ENCODE measurements at places on chromosomes 6 and 20.

- no peak for DNase-seq
These were observed 137.6 kb downstream of the UST start for GRCh38 chr6:148884461-148884860.

GRCh38 chr6:15498640-15499039 is 164.2 kb downstream of the DTNBP1 start:
- no peak for DNase-seq

DNA sequence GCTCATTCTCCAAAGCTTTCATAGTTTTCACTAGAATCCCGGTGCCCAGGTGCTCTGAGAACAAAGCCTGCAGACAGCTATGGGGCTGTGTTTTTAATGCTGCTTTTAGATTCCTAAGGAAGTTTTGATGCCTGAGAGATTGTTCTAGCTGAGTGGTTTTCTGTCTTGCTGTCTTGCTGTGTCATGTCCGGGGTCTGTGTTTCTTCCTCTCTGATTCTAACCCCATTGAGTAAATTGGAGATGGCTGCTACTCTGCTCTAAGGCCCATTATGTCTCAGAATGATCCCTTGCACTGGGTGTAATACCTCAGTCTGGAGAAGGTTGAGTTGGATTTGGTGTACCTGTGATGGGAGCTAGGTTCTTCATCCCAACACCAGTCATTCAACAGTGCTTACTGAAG is 63.4 kb downstream of the ARID1B start:
- no peak for DNase-seq

DNA sequence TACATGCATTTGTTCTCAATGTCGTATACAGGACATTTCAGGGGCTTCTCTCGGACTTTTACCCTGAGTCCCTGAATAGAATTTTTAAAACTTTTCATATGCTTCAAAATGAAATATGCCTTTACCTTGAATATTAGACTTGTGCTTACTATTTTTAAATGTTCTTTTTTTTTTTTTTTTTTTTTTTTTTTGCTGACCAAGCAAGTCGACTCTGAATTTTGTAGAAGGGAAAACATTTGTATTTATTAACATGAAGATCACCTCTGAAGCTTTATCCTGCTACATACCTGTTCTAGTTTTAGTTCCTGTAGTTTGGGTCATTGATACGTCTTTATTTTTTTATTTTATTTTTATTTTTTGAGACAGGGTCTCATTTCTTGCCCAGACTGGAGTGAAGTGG is 39.7 kb upstream of the SAYSD1 start:
- no peak for DNase-seq

GRCh38 chr6:149134511-149134933 is 183.0 kb upstream of the TAB2 start:
- no peak for DNase-seq

- no peak for DNase-seq
These were observed 298.8 kb downstream of the GMDS start for GRCh38 chr6:1946583-1946982.

- DNase-seq, result no peak
These were observed 248.3 kb downstream of the LY86 start for GRCh38 chr6:6836609-6837406.

DNA sequence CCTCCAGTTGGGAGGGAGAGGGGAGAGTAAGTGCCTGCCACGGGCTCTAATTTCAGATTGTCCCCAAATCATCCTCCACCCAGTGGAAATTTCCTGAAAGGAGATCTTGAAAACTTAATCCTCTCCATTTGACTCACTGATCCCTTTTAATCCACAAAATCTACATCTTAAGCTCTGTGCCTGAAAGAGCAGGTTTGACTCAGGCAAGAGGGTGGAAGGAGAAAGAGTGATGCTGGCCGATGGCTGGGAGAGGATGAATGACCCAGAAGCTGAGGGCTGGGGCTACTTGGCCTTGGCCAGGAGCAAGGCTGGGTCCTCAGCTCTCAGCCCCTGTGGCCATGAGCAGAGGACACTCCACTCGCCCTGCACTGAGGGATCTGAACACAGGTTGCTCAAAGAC is 8.1 kb downstream of the BPIFA2 start:
- no peak for DNase-seq

- DNase-seq, result no peak
These were observed 3.4 kb downstream of the PCK1 start for GRCh38 chr20:57564180-57564802.

DNA sequence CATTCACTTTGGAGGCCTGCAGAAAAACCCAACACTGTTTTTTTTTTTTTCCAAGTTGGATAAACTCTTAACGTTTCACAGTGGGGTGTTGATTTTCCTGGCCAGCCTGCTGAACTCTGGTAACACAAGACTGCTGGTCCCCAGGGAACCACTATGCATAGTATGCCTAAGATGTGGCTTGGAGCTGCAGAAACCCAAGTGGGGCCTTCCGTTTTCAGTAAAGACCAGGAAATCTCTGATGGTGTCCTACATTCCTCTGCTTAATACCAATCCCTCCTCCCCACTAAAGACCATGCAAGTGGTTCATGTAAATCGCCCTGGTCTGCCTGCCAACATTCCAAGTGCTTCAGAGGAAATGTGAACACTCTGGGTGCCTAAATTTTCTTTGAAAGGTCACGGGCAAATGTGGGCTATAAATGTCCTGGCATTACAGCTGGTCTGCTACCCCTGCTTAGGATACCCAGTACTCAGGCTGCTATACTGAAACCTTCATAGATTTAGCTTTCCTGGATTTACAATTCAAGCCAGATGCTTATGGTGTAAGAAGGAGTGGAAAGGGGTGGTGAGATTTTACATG is 615.4 kb downstream of the MAFB start:
- DNase-seq, result no peak

- peak; percentile 62 for DNase-seq
These were observed 15.7 kb upstream of the HLA-A start for GRCh38 chr6:29926413-29927274.

- DNase-seq, result no peak
These were observed 177.4 kb upstream of the SGK1 start for GRCh38 chr6:134495203-134495889.

DNA sequence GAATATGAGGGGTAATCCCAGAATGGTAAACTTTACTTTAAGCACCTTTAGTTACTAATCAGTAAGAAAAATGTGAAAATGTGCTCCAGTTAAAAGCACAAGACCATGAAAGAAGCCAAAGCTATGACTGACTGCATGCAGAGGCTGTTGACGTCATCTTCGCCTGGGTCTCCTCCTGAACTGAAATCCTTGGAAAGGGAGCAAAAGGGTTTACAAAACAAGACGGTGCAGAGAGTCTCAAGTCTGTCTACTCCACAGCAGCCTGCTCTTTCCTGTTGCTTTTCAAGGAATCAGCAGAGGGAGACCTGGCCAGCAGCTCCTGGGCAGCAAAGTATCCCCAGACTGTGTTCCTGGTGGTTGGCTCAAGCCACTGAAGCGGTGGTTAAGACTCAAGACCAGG is 10.2 kb downstream of the FKBP1A start:
- no peak for DNase-seq

DNA sequence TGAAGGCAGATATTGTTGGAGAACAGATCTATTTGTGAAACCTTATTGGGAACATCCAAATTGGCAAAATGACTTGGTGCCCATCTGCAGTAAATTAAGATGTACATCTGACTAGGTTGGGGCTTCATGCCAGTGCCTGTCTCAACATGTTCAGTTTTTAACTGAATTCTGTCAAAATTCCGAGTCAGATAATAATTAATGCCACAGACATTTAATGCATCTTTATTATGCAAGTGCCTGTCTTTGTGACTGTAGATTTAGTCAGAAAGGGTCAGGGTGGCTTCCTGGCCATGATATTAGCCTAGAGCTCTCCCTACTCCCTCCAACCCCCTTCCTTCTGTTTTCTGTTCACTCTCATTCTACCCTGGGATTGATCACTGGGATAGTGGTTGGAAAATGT is 199.3 kb upstream of the FLRT3 start:
- DNase-seq, result no peak

DNA sequence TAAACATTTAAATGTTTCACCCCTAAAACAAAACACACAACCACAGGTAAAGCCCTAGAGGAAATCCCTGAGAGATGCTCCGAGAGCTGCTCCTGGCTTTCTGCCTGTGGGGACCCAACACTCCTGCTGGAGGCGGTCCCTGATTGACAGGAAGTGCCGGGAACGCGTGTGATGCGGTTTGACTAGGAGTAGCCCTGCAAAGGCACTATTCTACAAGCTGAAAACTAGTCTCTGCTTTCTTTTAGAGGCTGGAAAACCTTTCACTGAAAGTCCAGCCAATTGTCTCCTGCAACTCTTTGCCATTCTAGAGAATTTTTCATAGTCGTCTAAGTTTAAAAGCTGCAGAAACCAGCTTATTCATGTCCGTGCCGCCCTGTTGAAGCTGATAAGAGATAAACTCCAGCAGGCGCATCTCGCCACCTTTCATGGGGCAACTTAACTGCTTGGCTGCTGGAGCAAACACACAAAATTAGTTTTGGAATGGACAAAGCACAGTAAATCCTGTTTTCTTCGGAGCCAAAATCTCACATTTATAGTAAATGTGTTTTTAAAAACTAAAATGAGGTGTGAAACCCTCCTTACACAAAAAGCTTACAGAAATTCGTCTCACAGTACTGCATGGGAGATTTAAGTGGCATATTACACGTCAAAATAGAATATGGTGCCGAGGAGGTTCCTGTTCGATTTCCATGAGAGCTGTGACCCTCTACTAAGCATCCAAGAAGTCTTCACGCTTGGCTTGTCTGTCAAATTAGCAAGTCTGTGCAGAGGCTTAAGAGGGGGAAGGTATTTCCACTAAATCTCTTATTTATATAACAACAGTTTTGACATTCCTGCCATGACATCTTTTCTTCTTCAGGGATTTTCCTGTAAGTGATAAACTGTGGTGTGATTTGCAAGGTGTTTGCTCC is 46.9 kb downstream of the DACT2 start:
- DNase-seq, result no peak

DNA sequence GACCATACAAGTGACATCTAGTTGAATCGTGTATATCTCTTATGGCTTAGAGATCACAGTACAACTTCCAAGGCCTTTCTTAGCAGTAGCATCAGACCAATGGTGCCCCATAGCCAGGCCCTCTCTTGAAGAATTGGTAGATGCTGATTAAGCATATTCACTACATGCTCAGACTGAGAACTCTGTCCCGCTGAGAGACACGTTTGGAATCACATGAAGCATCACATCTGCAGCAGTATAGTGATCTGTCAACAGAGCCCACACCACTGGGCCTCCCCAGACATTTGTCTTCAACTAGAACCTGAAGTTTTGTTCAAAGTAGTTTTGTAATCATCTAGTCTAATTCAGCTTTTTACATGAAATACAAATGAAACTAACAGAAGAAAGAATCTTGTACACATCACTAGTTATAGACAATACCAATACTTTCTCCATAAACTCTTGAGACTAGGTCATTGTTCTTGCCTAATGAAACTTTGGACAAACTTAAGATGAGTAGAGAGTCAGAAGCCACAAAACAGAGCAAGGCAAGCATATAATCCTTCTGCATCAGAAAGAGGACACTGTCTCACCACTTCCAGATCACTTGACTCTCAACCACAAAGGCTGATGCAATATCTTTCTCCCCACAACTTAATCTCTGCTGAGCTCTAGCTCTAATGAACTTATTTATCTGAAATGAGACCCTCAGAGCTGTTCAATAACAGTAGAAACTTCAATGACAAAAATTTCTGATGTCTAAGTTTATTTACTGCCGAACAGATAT is 182.7 kb downstream of the TBX18 start:
- no peak for DNase-seq

- DNase-seq, result no peak
These were observed 71.3 kb upstream of the SOX4 start for GRCh38 chr6:21522143-21522747.

DNA sequence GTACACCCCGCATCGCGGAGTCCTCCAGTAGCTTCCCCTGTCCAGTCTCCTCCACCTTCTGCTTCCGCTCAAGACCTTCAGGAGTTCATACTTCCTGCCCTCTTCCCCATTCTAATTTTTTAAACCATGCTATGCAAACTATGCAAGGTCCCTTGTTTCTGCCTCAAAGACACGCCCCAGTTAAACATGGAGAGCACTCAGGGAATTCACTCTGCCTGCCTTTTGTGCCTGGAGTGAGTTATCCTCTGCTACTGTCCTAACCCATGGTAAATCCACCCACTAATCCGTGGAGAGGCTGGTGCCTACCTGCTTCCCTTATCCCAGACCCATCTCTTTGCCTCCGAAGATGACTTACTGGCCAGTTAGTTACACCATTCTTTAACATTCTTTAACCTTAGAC is 473.7 kb upstream of the JARID2 start:
- no peak for DNase-seq

DNA sequence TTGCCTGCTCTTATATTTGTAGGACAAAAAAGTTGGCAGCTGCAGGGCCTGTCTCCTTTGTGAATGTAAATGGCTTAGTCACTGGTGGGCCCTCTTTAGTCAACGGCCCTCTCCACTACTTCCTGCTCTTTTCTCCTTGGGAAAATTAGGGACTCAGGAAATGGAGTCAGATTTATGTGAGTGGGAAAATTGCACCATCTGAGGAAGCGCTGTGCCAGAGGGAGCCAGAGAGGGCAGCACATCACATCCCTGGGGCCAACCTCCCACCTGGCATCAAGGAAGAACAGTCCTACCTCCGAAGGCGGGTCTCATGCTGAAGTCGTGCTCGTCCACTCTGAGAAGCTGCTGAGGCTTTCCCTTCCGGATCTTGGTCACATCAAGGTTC is 15.6 kb downstream of the GABRR2 start:
- DNase-seq, result no peak

DNA sequence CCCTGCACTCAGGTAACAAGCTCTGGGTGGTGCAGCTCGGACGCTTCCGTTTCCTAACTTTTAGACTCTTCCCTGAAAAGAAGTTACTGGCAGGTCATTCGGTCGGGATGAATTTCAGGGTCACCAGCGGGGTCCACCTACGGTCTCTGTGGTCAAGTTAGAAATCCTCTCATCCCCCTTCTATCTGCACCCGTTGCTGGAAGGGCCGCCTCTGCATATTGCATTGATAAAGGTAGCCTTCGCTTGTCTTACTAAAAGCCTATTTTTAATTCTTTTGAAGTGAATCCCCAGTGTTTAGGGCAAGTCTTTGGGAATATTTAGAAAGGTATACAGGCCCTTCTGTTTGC is 47.3 kb downstream of the LRRN4 start:
- DNase-seq, result no peak

- no peak for DNase-seq
These were observed 143.8 kb upstream of the MLIP start for GRCh38 chr6:53967415-53967814.

DNA sequence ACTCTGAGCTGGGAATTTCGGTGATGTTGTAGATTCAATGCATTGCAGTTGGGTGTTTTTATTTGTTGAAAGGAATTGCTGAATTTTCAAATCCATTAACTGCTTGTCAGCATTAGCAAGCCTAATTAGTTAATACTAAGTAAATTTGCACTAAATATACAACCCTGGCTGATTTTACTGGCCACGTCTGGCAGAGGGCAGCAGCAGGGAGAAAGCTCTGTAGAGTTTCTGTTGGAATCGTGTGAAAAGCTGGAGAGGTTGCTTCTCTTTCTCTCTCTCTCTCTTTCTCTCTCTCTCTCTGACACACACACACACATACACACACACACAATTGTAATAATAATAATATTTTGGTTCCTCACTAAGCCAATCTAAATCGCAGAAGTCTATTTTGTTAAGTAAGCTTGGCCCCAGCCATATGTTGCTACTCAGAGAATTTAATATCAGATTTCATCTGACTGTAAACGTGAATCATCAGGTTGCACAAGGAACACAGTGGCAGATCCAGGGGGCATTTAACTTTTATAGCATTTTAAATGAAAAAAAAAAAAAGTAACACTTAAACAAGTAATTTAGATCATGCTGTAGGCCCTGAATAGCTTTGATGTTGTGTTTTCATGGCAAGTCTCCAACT is 289.5 kb downstream of the ESR1 start:
- DNase-seq, result no peak

Data from activated naive CD8-positive, alpha-beta T cell treated with anti-CD3 and anti-CD28 coated beads, Interleukin-2, amount 50 U/mL, for 16 hours (primary cell).